ENCODE measurements at places on chromosomes 7 and 10. TPM values are rescaled to one million over a fixed set of nuclear protein-coding genes. Genes with fewer than 3 reads are reported as not detected.

DNA sequence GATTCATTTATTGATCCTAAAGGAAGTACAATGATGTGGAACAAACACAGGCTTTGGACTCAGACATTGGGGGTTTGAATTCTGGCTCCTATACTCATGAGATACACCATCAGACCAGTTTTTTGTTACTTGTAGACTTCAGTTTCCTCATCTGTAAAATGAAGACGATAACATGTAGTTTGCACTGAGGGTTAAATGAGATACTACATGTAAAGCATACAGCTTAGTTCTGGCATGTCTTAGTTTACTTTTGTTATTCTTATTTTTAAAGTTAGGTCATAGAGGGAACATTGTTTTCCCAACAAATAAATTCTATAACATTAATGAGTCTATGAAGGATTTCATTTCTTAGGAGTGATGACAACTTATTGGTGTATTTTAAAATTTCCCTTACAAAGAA, 183.5 kb upstream of the FAM3C start:
- DNase-seq = no peak

DNA sequence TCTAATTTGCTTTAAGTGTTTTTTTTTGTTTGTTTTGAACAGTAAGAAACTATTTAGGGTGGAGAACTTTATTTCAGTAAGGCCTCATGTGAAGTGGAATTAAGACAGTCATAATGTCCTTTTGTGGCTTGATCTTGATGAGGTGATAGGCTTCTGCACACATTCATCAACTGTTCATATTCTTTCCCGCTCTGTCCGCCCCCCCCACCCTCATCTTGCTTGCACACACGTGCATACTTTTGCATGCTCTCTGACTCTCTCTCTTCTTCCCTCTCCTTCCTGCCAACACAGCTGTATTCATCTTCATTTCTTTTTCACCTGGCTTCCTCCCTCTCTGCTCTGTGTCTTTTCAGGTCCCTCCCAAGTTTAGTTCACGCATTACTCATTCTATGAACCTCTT, 429.6 kb downstream of the AUTS2 start:
- no peak for DNase-seq

Gene EZH2
- 13.1 TPM for total RNA-seq

DNA sequence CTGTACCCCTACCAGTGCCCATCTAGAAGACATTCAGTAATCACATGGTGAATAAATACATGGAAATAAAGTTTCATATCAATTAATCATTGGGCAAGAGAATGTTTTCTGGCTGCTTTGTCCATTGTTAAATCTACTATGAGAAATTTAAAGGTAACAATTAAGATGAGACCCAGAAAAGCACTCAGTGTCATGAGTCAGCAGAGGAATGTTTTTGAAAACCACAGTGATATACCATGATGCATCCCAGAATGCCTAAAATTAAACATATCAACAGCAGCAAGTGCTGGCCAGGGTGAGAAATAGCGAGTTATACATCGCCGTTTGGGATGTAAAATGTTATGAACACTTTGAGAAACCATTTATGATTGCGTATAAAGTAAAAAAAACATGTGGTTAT, 825.3 kb upstream of the C7orf33 start:
- no peak for DNase-seq

DNA sequence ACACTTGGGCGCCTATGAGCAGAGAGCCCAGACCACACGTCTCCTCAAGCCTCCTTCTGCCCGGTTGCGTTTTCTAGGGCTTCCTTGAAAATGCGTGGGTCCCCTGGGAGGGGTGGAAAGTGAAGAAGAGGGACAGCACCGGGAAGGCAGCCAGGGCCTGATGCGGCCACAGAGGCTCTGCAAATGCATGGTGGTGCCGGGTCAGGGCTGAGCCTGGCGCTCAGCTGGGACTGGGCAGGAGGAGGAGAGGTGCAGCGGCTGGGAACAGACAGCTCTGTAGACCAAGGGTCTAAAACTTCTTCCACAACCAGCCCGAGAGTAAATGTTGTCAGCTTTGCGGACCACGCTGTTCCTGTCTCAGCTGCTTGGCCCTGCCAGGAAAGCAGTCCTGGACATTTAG, 1.6 kb downstream of the DPYSL4 start:
- no peak for DNase-seq

DNA sequence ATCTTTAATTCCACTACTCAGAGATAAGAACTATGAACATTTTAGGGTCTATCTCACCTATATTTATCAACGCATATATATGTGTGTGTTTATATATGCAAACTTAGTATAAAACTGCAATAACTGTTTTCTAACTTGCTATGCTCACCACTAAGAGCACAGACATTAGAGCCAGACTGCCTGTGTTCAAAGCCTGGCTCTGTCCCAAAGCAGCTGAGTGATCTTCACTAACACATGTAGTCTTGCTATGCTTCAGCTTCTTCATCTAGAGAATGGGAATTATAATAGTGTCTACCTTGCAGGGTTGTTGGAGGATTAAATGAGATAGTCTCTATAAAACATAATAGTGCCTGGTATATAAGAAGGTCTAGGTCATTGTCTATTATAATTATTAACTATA, 165.5 kb downstream of the MAGI2 start:
- DNase-seq = peak; percentile 73

- DNase-seq = no peak
Measured at GRCh38 chr7:26470691-26471090, 179.0 kb downstream of the SNX10 start.

Gene CHRM2
- 144 TPM for total RNA-seq

GRCh38 chr10:124802313-124802675, 675 bp downstream of the ABRAXAS2 start:
- DNase-seq = no peak

DNA sequence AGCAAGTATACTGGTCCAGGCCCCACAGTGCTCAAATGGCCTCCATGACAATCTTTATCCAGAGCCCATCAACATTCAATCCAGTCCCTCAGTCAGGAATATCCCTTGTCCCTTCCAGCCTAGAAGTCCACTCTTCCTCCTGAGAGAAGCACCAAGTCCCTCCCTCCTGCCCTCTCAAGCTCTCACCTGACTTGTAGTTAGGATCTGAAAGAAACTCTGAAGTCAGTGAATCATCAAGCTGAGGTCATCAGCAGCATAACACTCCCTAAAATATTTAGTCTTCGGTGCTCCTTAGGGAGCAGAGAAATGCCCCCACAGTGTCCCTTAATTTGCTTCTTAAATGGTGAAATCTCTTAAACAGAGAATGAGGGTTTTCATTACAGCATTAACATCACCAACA, 31.0 kb downstream of the GRM8 start:
- DNase-seq = no peak

- DNase-seq = no peak
Measured at GRCh38 chr7:8435590-8436545, 2.5 kb downstream of the NXPH1 start.

DNA sequence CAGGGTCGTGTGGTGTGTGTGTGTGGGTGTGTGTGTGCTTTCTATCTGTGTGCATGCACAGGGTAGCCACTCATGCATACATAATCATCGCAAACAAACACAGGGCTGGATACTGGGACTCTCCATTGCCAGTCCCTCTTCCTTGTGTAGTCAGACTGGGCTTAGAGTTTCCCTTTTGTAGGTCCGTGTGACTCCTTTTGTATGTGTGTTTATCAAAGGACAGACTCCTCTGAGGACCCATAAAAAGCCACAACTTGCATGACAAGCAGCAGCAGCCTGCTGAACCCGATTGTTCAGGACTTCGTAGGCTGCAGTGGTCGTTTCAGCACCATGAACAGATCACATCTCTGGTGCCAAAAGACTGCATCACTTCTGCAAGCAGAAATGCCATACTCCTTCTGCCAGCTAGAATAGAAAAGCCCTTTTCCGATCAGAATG, 895 bp downstream of the VSTM2A start:
- DNase-seq = peak; percentile 5

DNA sequence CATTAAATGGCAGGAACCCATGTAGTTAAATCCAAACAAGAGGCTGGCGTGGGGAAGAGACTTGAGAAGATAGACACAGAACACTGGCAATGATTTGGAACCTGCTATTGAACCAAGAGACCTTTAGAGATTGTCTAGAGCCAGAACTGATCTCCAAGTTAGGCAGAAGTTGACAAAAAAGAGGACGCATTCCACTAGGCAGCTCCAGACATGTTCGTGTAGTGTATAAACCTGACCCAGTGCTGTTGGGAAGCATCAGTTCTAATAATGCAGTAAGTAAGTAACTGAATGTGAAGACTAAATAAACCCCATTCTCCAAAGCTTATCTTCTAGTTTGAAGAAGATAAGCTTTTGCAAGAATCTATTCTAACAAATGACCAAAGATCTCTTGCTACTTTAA, 50.8 kb downstream of the AP3M1 start:
- DNase-seq = no peak

GRCh38 chr7:1511444-1512422, 7.5 kb upstream of the INTS1 start:
- DNase-seq = no peak

DNA sequence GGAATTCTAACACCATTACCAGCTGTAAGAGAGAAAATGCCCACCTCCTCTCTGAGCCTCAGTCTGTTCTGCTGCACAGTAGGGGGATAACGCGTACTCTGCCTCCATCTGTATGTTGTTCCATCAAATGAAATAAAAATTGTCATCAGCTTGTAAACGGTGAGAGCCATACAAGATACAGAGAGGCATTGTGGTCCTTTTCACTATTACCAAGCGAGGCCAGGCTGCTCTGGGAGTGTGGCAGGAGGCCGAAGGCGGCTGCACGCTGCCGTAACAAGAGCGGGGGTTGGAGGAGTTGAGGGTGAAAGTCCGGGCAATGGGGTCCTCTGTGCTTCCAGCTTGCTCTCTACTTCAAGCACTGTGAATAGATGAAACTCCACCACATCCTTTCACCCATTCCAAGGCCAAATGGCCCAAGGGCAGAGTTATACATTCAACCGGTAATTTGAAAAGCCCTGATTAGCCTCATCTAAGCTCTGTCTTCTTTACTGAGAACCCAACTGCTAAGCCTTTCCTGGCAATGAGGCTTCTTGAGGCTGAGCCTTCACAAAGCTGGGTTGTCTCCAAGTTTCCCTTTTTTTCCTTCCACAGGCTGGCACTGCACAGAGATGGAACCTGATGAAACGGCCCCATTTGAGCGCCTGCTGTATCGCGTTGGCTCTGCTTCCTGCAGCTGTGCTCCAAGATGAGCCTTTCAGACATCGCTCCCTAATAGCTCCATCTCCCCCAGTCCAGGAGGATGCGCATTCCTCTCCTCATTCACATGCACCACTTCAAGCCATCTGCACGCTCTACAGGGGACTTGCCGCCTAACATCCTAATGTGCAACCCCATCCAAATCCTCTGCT, 47.2 kb downstream of the PYROXD2 start:
- no peak for DNase-seq

GRCh38 chr7:37820708-37821468, 27.5 kb upstream of the NME8 start:
- no peak for DNase-seq

DNA sequence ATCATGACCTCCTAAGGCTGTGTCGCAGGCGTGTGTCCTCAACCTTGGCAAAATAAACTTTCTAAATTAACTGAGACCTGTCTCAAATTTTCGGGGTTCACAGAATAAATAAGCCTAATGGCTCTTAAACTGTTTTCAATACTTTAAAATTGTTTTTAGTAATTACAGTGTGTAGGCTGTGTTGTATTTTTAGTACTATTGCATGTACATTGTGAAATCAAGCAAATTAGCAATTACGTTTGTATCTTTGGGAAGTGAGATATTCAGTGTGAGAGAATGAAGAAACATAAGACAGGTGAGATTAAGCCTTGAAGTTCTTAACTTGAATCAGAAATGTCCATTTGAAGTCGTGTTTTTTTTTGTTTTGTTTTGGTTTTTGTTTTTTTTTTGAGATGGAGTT, 4.8 kb upstream of the AKR1B10 start:
- no peak for DNase-seq

GRCh38 chr10:113616244-113617074, 47.4 kb downstream of the NRAP start:
- no peak for DNase-seq

- DNase-seq = no peak
Measured at GRCh38 chr10:77583527-77583926, 54.1 kb downstream of the KCNMA1 start.

Gene ANKRD61
- total RNA-seq = under 0.01 TPM
